ENCODE measurements at places on chromosomes 13 and 19. TPM values are rescaled to one million over a fixed set of nuclear protein-coding genes. Genes with fewer than 3 reads are reported as not detected.

KLK4 gene
- not detected for total RNA-seq

RHPN2 gene
- 3.1 TPM for total RNA-seq

OR7C1 gene
- not detected for total RNA-seq

KIR3DL1 gene
- not detected for total RNA-seq
